NCI-H2107 (cell line): ENCODE measurements at places on chromosomes 5 and 9.

DNA sequence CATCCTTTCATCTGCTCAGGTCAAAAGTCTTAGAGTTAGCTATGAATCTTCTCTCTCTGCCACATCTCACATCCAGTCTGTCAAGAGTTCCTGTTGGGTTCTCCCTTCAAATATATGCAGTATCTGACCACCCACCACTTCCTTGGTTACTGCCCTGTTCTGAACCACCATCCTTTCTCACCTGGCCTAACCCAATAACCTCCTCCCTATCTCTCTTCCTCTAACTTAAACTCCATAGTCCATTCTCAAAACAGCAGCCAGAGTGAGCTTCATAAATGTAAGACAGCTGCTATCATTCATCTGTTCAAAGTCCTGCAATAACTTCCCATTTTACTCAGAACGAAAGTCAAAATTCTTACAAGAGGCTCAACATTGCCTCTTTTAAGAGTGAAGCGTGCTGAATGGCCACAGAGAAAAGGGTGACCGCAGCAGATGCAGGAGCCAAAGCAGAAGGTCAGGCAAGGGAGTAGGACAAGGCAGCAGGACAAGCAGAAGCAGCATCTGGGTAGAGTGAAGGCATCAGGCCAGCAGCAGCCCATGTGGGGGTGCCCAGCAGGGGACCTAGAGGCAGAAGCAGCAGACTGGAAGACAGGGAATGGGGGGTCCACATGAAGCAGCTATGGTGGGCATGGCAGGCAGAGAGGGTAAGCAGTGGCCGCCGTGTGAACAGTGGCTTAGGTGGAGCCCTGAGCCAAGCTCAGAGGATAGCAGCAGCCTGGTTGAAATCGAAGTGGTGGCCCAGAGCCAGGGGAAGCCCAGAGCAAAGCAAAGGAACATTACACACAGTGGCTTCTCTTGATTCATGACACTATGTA, 39.3 kb upstream of the CDC42SE2 start:
- DNase-seq, result no peak

- DNase-seq, result no peak
Observed at GRCh38 chr9:18566121-18566520, 92.2 kb downstream of the ADAMTSL1 start.

GRCh38 chr5:157431544-157432200, 28.3 kb upstream of the NIPAL4 start:
- DNase-seq, result no peak

DNA sequence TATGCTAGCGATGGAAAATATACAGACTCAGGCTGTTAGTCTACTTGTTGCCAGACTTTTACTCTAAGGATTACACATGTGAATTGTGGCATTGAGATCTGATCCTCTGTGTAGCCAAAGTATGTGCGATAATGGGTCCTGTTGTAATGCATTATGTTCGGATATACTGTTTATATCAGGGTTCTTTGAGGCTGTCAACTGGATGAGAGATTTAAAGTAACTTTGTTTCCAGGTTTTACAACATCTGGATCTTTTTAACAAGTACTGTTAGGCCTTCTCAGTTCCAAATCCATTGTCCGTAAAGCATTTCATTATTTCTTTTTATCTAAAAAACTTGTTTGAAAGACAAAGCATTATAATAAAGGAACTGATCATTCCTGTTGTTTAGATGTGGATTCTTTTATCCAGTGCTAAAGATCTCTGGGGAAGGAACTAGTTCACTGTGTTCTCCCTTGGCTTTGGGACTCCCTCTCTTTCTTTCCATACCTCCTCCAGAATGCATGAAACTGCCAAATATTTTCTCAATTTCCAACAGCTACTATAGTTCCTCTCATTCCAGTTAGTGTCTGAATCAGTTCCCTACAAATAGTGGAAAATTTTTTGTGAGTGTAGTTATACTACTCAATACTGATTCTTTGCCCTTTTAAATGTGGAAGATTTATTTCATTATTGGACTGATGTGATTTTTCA, 68.8 kb downstream of the HACD4 start:
- no peak for DNase-seq

DNA sequence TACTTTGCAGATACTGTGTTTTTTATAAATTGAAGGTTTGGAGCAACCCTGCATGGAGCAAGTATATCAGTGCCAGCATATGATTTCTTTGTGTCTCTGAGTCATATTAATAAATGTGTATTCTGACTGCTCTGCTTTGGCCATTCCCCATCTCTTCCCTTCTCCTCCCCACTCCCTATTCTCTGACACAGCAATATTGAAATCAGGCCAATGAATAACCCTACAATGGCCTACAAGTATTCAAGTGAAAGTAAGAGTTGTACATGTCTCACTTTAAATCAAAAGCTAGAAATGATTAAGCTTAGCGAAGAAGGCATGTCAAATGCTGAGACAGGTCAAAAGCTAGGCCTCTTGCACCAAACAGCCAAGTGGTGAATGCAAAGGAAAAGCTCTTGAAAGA, 82.2 kb upstream of the TLX3 start:
- no peak for DNase-seq

DNA sequence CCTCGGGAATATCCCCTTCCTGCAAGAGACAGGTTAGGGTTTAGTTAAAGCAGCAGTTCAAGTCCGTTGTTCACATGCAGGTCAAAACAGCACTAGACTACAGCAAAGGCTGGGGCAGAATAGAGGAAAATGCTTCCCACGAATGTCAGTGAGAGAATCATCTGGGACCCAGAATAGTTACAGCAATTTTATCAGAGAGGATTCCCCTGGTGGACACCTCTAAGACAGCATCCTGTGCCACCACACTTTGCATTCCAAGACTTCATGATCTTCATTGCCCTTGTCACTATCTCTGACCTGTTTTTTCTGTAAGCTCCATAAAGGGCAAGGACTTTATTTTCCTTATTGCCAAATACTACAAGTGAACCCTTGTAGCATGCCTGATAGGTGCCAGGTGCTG, 12.9 kb downstream of the GRXCR2 start:
- DNase-seq, result no peak

GRCh38 chr9:33924978-33925797, 108.2 kb downstream of the UBE2R2 start:
- DNase-seq, result no peak

GRCh38 chr5:135332519-135333150, 66.4 kb downstream of the MACROH2A1 start:
- DNase-seq, result no peak
